CD4-positive, alpha-beta memory T cell (primary cell): ENCODE measurements at places on chromosomes 5 and 9. TPM values are rescaled to one million over a fixed set of nuclear protein-coding genes. Genes with fewer than 3 reads are reported as not detected.

Gene DMAC1
- 30.8 TPM for total RNA-seq

Gene IRX1
- total RNA-seq: not detected

Gene AQP7
- total RNA-seq: not detected

Gene C5orf58
- not detected for total RNA-seq

Gene DMRT3
- total RNA-seq: not detected

Gene DPP7
- total RNA-seq: 357 TPM

Gene ENTREP1
- 0.20 TPM for total RNA-seq

Gene FKTN
- total RNA-seq: 13.9 TPM

Gene LEAP2
- 8.8 TPM for total RNA-seq

Gene FAM81B
- total RNA-seq: not detected

GRCh38 chr9:97907046-97907445, 15.3 kb downstream of the TRMO start:
- H3K4me1 ChIP-seq: peaks cover 100% of the 10 kb centered on the region
- H3K4me3 ChIP-seq: no peak overlapping the region
- H3K27me3 ChIP-seq: no peaks in the 10 kb centered on the region
- H3K36me3 ChIP-seq: peaks cover 27% of the 10 kb centered on the region

- H3K4me1 ChIP-seq: peaks cover 11% of the 10 kb centered on the region
- no peak for DNase-seq
- peaks cover 20% of the 10 kb centered on the region for H3K27me3 ChIP-seq
These were observed at the start of gene OLFML2A for GRCh38 chr9:124776954-124777648. Gene OLFML2A (plus strand): TSS chr9:124777133. CDS start chr9:124777271, 138 bp downstream.

DNA sequence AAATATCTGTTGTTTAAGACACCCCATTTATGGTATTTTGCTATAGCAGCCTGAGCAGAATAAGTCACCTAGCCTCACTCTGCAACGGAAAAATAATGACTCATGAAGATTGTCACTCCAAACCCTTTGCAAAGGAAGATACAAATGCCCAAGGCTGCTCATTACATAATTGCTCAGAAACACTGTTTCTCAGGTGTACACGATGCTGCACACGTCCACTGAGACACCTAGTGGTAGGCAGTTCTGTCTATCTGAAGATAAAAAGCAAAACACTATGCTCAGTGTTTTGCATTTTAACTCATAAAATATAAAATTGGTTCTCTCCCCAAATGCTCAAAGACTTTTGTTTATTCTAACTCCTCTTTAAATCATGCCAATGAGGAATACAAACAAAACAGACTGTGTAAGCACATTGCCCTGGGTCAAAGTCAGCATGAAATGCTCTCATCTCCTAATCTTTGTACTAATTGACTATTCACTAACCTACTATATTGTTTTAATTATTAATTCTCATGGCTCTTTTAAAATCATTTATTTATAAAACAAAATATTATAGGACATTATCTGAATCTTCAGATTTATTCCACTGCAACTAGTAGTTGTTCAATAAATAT, 7.7 kb upstream of the TSLP start:
- no peaks in the 10 kb centered on the region for H3K36me3 ChIP-seq
- peaks cover 8% of the 10 kb centered on the region for H3K27me3 ChIP-seq
- H3K4me3 ChIP-seq: no peak overlapping the region

GRCh38 chr5:93022211-93022610, 558.8 kb downstream of the NR2F1-AS1 start:
- H3K4me3 ChIP-seq: no peak overlapping the region
- H3K36me3 ChIP-seq: no peaks in the 10 kb centered on the region
- no peaks in the 10 kb centered on the region for H3K27me3 ChIP-seq
- no peak for DNase-seq
- no peaks in the 10 kb centered on the region for H3K4me1 ChIP-seq
- no peak overlapping the region for H3K27ac ChIP-seq

- H3K27me3 ChIP-seq: no peaks in the 10 kb centered on the region
- no peak for DNase-seq
- no peak overlapping the region for H3K4me3 ChIP-seq
- no peak overlapping the region for H3K27ac ChIP-seq
- no peaks in the 10 kb centered on the region for H3K36me3 ChIP-seq
These were observed 71.0 kb downstream of the PGM5 start for GRCh38 chr9:68427216-68427977.

DNA sequence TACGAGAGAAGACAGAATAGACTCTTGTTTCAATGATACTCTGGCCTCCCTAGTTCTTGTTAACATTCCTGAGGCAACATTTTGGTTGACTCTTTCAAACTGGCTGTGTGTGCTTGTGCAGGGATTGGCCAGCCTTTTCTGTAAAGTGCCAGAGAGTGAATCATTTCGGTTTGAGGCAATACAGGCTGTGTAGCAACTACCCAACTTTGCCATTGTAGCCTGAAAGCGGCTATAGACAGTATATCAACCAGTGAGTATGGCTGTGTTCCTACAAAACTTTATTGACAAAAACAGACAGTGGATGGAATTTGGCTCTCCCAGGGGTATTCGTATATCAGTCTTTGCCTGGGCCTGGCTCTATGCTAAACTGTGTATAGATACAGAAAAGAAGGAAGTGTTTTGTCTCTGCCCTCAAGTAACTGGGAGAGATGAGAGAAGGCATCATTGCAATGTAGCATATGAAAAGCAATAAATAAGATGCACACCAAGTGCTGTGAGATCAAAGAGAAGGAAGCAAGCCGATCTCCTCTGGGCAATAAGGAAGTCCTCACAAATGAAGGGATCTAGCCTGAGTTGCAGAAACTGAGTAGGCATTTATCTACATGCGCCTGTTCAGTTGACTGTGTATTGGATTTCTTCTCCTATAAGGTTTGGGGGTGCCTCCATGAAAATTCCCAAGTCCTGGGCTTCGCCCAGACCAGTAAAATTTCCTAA, 568.0 kb upstream of the KLF4 start:
- H3K4me3 ChIP-seq: no peak overlapping the region
- no peaks in the 10 kb centered on the region for H3K4me1 ChIP-seq
- no peaks in the 10 kb centered on the region for H3K27me3 ChIP-seq
- no peak overlapping the region for H3K27ac ChIP-seq
- H3K36me3 ChIP-seq: no peaks in the 10 kb centered on the region

- H3K36me3 ChIP-seq: no peaks in the 10 kb centered on the region
- no peak overlapping the region for H3K4me3 ChIP-seq
- no peak for DNase-seq
- H3K4me1 ChIP-seq: no peaks in the 10 kb centered on the region
- no peak overlapping the region for H3K27ac ChIP-seq
- no peaks in the 10 kb centered on the region for H3K27me3 ChIP-seq
These were observed 24.8 kb downstream of the CCNJL start for GRCh38 chr5:160287378-160288051.

GRCh38 chr5:134206627-134207160, 19.2 kb downstream of the PPP2CA start:
- peaks cover 46% of the 10 kb centered on the region for H3K4me1 ChIP-seq
- H3K4me3 ChIP-seq: no peak overlapping the region
- DNase-seq: no peak
- H3K27ac ChIP-seq: no peak overlapping the region
- peaks cover 34% of the 10 kb centered on the region for H3K36me3 ChIP-seq
- H3K27me3 ChIP-seq: no peaks in the 10 kb centered on the region

GRCh38 chr9:4393806-4394523, 94.1 kb upstream of the GLIS3 start:
- no peaks in the 10 kb centered on the region for H3K27me3 ChIP-seq
- no peaks in the 10 kb centered on the region for H3K36me3 ChIP-seq
- DNase-seq: no peak
- H3K4me3 ChIP-seq: no peak overlapping the region

GRCh38 chr5:157159209-157159751, 6.8 kb downstream of the GARIN3 start:
- no peaks in the 10 kb centered on the region for H3K36me3 ChIP-seq
- H3K27me3 ChIP-seq: no peaks in the 10 kb centered on the region
- peak; percentile 80 for DNase-seq
- H3K4me1 ChIP-seq: peaks cover 74% of the 10 kb centered on the region
- peak overlapping the region; percentile 88 for H3K27ac ChIP-seq

DNA sequence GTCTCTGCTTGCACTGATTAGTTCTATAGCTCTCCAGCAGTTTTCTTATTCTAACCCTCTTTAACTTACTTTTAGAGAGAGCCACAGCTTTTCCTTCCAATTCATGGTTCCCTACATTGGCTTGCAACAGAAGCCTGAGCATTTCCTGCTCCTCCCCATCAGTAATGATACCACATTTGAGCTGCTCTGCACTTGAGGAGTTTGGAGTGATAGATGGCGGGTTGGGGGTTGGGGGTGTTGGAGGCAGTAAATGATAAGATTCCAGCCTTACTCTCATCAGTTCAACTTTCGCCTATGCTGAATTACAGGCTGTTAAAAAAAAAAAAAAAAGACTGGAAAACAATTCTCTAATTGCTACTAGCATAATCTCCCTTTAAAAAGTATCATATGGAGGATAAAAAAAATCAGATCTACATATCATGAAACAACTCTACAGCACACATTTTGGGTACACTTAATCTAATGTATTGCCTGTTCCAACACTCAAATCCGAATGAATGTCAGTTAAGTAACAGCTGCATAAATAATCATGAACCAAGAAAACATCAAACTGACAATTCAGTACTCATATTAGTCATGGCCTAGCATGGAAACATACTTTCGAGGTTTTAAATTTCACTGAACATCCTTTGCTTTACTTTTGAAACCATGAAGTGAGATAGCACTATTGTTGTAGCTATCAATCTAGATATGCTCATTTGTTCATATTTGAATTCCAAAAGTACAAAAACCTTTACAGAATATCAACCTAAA, 224.7 kb downstream of the NFIB start:
- H3K4me1 ChIP-seq: no peaks in the 10 kb centered on the region
- no peaks in the 10 kb centered on the region for H3K36me3 ChIP-seq
- no peak for DNase-seq
- H3K27me3 ChIP-seq: no peaks in the 10 kb centered on the region
- H3K27ac ChIP-seq: no peak overlapping the region

GRCh38 chr5:58921159-58921558, 338.3 kb downstream of the RAB3C start:
- no peak overlapping the region for H3K4me3 ChIP-seq
- H3K4me1 ChIP-seq: no peaks in the 10 kb centered on the region
- H3K27me3 ChIP-seq: no peaks in the 10 kb centered on the region

- H3K4me3 ChIP-seq: no peak overlapping the region
- H3K4me1 ChIP-seq: peaks cover 24% of the 10 kb centered on the region
- no peaks in the 10 kb centered on the region for H3K36me3 ChIP-seq
- DNase-seq: no peak
- H3K27ac ChIP-seq: no peak overlapping the region
These were observed 252.3 kb upstream of the SLC24A2 start for GRCh38 chr9:20040991-20041696.

DNA sequence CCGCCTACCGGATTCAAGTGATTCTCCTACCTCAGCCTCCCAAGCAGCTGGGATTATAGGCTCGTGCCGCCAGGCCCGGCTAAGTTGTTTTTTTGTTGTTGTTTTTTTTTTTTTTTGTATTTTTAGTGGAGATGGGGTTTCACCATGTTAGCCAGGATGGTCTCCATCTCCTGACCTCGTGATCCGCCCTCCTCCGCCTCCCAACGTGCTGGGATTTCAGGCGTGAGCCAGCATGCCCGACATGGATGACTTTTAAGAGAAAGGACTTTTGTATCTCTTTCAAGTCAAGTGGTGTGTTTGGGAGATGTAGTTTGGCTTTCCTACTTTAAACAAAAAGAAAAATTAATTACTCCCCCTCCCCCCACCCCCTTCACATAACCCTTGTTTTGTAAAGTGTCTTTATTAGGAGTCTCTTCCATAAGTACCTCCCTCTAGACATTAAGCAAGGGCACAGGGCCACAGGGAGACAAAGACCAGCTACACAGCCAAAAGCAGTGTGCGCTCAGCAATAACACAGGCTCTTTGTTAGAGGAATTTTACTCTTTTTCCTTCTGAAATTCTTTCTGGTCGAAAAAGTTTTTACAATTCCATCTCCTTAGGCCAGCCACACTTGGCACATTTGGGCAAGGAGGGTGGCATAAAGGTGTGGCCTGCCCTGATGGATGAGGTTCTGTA, 31.2 kb downstream of the JAKMIP2 start:
- no peaks in the 10 kb centered on the region for H3K27me3 ChIP-seq
- no peaks in the 10 kb centered on the region for H3K36me3 ChIP-seq
- H3K4me3 ChIP-seq: no peak overlapping the region
- no peaks in the 10 kb centered on the region for H3K4me1 ChIP-seq

DNA sequence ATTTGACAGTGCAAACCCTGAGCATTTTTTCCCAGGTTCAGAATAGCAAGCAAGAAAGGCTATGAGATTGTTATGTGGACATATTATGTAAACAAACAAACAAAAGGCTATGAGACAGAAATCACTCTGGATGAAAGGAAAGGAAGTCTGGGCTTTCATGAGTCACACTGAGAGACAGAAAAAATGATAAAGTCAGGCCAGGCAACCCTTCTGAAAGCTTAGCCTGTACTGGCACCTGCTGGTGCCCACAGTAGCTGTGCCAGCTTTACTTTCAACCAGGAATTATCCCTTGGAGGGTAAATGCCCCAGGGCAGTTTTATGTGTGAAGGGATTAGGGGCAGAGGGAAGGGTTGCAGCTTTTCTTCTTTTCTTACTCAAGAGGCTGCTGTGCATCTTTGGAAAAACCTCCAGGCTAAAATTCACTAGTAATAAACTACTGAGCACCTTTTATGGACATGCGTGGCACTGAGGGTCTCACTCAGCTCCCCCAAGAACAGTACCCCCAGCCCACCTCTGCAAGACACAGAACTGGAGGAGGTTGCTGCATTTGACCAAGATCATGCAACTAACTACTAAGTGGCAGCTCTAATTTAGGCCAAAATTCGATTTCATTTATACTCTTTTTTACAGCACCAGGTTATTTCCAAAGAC, 41.7 kb downstream of the ACTL7B start:
- no peaks in the 10 kb centered on the region for H3K4me1 ChIP-seq
- H3K27ac ChIP-seq: no peak overlapping the region
- no peak overlapping the region for H3K4me3 ChIP-seq
- no peaks in the 10 kb centered on the region for H3K36me3 ChIP-seq

DNA sequence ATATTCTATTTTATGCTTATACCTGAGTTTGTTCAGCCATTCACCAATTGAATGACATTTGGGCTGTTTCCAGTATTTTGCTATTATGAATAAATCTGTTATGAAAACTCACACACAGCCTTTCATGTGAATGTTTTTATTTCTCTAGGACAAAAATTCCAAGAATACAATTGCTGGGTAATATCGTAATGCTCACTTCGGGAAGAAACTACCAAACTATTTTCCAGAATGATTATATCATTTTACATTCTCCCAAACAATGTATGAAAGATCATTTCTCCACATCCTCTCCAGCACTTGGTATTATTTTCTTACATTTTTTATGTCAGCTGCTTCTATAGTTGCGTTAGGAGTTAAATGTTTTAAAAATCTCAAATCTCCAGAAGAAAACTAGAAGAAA, 58.3 kb upstream of the LHFPL2 start:
- no peak for DNase-seq
- H3K36me3 ChIP-seq: no peaks in the 10 kb centered on the region
- H3K4me3 ChIP-seq: no peak overlapping the region
- no peaks in the 10 kb centered on the region for H3K4me1 ChIP-seq
- no peak overlapping the region for H3K27ac ChIP-seq
- no peaks in the 10 kb centered on the region for H3K27me3 ChIP-seq

- H3K4me3 ChIP-seq: no peak overlapping the region
- H3K4me1 ChIP-seq: no peaks in the 10 kb centered on the region
- no peaks in the 10 kb centered on the region for H3K27me3 ChIP-seq
- no peaks in the 10 kb centered on the region for H3K36me3 ChIP-seq
- no peak for DNase-seq
These were observed 450.9 kb upstream of the ZNF608 start for GRCh38 chr5:125197321-125197720.
